Keratinocyte (primary cell): ENCODE measurements at places on chromosomes 2 and 18. TPM values are rescaled to one million over a fixed set of nuclear protein-coding genes. Genes with fewer than 3 reads are reported as not detected.

Gene SLC20A1
- 148 to 415 TPM (median 265 TPM) in 3 replicates for polyA plus RNA-seq

Gene TSPYL6
- not detected in 3 replicates for polyA plus RNA-seq

Gene TUBA3E
- polyA plus RNA-seq = not detected in 3 replicates

Gene STPG4
- 0.26 TPM in 1 of 3 replicates, not detected in the others for polyA plus RNA-seq

Gene ABCG5
- not detected in 3 replicates for polyA plus RNA-seq

Gene SLC14A1
- polyA plus RNA-seq = 0.06 to 0.23 TPM in 2 of 3 replicates, not detected in the other

DNA sequence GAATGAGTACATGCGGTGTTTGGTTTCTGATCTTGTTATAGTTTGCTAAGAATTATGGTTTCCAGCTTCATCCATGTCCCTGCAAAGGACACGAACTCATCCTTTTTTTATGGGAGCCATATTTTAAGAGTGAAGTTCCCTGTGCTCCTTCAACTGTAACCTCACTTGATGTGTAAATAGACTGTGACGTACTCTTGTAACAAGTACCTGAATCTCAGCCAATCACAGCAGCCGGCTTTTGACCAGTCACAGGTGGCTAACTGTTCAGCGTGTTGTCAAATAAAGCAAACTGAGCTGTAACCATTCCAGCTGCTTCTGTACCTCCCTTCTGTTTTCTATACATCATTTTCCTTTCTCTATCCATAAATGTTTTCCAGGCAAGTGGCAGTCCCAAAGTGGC lies 774.3 kb upstream of the HS6ST1 start:
- no peak overlapping the region for H3K4me3 ChIP-seq
- no peak overlapping the region for H3K27ac ChIP-seq
- H3K4me1 ChIP-seq = no peaks in the 10 kb centered on the region
- H3K36me3 ChIP-seq = no peaks in the 10 kb centered on the region
- DNase-seq = no peak

DNA sequence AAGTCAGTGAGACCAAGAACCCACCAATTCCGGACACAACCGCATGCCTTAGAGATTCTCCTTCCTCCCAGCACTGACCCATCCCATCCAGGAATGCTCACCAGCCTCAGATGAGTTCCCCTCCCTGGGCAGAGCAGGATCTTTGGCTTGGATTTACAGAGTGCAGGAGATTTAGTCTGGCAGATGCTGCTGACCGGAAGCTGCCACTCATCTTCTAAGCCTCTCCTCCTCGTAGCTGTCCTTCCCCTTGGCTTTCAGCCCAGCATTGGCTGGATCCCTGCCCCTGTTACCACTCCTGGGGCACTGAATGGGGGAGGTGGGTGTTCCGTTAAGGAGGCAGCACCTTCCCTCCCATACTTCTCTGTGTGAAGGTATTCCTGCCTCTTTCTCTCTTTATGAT lies 53.2 kb downstream of the VWA3B start:
- H3K36me3 ChIP-seq = no peaks in the 10 kb centered on the region
- no peak overlapping the region for H3K27ac ChIP-seq
- no peak for DNase-seq
- H3K27me3 ChIP-seq = no peaks in the 10 kb centered on the region
- no peak overlapping the region for H3K4me3 ChIP-seq
- no peaks in the 10 kb centered on the region for H3K4me1 ChIP-seq

GRCh38 chr2:105671156-105671555 lies 73.6 kb upstream of the NCK2 start:
- peaks cover 15% of the 10 kb centered on the region for H3K27me3 ChIP-seq
- H3K4me1 ChIP-seq = no peaks in the 10 kb centered on the region
- no peaks in the 10 kb centered on the region for H3K36me3 ChIP-seq
- H3K4me3 ChIP-seq = no peak overlapping the region
- H3K27ac ChIP-seq = no peak overlapping the region

DNA sequence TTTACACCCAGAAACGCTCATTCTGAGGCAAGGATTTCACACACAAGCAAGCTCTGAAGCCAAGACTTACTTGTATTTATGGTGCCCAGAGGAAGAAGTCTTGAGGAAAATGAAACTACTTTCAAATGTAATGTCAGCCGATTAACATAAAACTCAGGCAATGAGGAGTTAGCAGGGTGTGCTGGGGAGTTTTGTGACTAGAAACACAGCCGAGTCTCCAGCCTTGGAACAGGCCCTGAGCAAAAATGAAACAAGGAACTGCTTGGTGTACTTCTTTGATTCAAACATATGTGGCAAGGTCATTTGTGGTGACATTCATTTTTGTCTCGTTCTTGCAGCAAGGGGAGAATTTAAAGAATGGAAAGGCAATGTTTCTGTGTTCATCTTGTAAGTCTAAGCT lies 4.5 kb downstream of the DYTN start:
- H3K4me1 ChIP-seq = no peaks in the 10 kb centered on the region
- H3K27ac ChIP-seq = no peak overlapping the region
- DNase-seq = no peak
- H3K36me3 ChIP-seq = no peaks in the 10 kb centered on the region
- H3K4me3 ChIP-seq = no peak overlapping the region
